Amygdala (tissue), 56 donors: ENCODE measurements at places on chromosomes 2 and 18.

- no peak for DNase-seq
These were observed 157.9 kb downstream of the CLIP4 start for GRCh38 chr2:29273004-29273684.

- DNase-seq: no peak
These were observed 136.7 kb upstream of the NCK2 start for GRCh38 chr2:105607920-105608504.

- no peak for DNase-seq
These were observed 8.5 kb upstream of the CCDC68 start for GRCh38 chr18:54967786-54968185.

GRCh38 chr2:63465633-63466032, 122.6 kb downstream of the WDPCP start:
- no peak for DNase-seq

DNA sequence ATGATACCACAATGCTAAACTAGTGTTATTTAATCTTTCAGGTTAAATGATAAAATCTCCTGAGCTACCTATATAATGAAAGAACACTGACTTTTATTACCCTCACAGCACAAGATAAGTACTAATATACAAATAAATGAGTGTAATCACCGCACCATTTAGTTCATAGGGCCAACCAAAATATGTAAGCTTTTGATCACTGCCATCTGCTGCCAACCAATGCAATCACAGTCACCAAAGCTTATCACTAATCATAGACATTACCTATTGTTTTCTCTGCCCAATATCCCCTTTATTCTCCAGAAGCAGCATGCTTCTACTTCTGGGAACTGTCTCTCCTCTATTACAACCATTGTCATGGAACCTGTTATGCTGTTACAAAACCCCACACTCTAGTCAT, 151.6 kb upstream of the LRATD1 start:
- DNase-seq: no peak

DNA sequence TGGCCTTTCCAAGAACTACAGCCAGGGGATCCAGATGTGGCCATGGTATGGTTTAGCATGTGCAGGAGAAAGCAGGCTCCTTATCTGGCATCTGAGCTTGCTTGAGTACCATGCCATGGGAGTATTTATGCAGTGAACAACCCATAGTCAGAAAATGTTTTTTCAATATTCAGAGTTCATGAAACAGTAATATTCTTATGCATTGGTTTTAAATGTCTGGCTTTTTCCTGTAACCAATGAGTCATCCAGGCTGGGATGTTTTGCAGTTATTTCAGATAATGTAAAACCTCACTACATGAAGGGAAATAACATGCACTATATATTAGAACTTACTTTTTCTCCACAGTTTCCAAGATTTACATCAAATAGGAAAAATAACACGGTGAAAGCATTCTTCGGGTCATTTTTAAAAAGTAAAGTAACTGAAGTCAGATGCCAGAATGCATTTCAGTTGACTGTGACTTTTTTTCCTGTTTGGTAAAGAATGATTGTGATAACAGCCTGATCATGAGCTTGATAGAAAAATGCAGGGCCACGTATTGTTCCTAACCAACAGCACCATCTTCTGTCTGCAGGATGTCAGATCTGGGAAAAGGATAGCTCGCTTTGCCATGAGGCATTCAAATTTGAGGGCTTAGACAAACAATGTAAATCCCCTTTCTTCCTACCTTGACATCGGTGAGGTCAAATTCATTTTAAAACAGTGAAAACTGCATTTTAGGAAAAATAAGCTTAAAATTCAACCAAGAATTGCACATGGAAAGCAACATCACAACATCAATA, 152.8 kb downstream of the DSC3 start:
- DNase-seq: no peak

- DNase-seq: no peak
These were observed 30.1 kb downstream of the MROH2A start for GRCh38 chr2:233807966-233808935.

- no peak for DNase-seq
These were observed 284.6 kb downstream of the RNF144A start for GRCh38 chr2:7201851-7202250.

- no peak for DNase-seq
These were observed 16.5 kb upstream of the FAHD2A start for GRCh38 chr2:95386031-95386430.

GRCh38 chr18:34223164-34223892, 1.4 kb downstream of the NOL4 start:
- peak; percentile 8 for DNase-seq

- DNase-seq: no peak
These were observed 179.2 kb downstream of the ACKR3 start for GRCh38 chr2:236748801-236749200.
